ENCODE measurements at places on chromosomes 1 and 21.

GRCh38 chr21:34008618-34009017 lies 64.8 kb upstream of the MRPS6 start:
- DNase-seq: no peak

GRCh38 chr21:38243732-38244406 lies 12.9 kb upstream of the KCNJ15 start:
- no peak for DNase-seq

- no peak for DNase-seq
Measured at GRCh38 chr1:225468270-225469020, 40.6 kb upstream of the LBR start.

GRCh38 chr1:198638894-198639635 lies at the start of gene PTPRC:
Gene PTPRC (plus strand): TSS chr1:198639040. CDS start chr1:198639269, 229 bp downstream.
- no peak for DNase-seq

GRCh38 chr1:185080422-185080821 lies 35.1 kb downstream of the RNF2 start:
- no peak for DNase-seq

- DNase-seq: no peak
Measured at GRCh38 chr1:188782220-188782841, 1695.3 kb downstream of the BRINP3 start.

DNA sequence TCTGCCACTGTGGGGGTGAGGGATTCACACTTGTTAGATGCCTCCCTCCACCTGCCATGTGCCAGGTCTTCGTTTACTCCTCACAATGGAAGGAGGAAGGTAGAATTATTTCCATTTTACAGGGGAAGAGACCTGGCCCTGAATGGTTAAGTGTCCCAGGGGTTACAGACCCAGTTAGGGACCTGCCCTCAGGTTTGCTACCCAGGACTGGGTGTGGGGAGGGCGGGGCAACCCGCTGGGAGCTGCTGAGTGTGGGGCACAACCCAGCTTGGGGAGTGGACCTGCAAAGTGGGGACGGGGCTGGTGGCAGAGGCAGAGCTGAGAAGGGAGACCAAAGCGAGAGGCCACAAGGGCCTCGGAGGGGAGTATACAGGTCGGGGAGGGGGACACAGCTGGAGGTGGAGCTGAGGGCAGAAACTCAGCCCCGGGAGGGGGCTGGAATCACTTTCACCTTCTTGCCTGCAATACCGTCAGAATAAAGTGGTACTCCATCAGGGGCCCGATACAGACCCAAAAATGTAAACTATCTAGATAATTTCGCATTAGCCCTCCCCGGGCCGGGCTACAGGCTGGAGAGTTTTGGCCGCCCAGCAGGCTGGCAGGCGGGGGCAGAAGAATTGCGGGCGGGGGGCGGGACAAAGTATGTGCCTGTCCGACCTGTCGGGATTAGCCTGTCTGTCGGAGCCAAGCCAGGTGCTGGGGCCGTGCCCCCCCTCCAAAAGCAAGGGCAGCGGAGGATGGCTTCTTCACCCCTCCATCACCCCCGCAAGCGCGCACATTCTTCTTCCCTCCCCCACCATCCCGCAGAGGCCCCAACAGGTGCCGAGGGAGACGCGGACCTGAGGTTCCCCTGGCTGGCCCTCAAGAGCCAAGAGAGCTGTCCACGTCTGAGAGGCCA lies 1.4 kb downstream of the RSPO1 start:
- DNase-seq: no peak

Measured in lower lobe of right lung (tissue), 2 donors.